Transverse colon (tissue), 4 donors: ENCODE measurements at places on chromosomes 13 and 19. TPM values are rescaled to one million over a fixed set of nuclear protein-coding genes. Genes with fewer than 3 reads are reported as not detected.
A peak's percentile ranks its signal among the peaks of the same experiment; 100 is the strongest.

- H3K27ac ChIP-seq, result no peak overlapping the region
- peaks cover 25% of the 10 kb centered on the region for H3K27me3 ChIP-seq
- no peaks in the 10 kb centered on the region for H3K36me3 ChIP-seq
- H3K4me3 ChIP-seq, result no peak overlapping the region
- no peaks in the 10 kb centered on the region for H3K4me1 ChIP-seq
These were observed 6.2 kb downstream of the CPAMD8 start for GRCh38 chr19:17020385-17020784.

DNA sequence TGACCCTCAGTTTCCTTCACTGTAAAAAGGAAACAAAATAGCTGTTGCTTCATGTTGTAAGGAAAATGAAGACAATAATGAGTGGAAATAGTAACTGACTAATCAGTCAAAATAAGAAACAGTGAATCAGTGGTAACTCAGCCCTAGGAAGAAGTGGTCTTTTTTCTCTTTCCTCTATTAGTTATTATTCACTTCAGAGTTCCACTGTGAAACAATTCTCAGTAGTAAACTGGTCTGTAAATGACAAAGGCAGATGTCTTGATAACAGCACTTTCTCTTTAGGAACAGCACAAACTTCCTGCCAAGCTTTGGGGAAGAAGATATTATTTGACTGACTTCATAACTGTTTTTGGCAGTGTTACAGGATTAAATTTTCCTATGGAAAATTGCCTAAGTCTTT is 600.5 kb upstream of the KLHL1 start:
- no peaks in the 10 kb centered on the region for H3K4me1 ChIP-seq
- DNase-seq, result no peak
- no peaks in the 10 kb centered on the region for H3K36me3 ChIP-seq
- H3K27ac ChIP-seq, result no peak overlapping the region
- no peaks in the 10 kb centered on the region for H3K27me3 ChIP-seq

DNA sequence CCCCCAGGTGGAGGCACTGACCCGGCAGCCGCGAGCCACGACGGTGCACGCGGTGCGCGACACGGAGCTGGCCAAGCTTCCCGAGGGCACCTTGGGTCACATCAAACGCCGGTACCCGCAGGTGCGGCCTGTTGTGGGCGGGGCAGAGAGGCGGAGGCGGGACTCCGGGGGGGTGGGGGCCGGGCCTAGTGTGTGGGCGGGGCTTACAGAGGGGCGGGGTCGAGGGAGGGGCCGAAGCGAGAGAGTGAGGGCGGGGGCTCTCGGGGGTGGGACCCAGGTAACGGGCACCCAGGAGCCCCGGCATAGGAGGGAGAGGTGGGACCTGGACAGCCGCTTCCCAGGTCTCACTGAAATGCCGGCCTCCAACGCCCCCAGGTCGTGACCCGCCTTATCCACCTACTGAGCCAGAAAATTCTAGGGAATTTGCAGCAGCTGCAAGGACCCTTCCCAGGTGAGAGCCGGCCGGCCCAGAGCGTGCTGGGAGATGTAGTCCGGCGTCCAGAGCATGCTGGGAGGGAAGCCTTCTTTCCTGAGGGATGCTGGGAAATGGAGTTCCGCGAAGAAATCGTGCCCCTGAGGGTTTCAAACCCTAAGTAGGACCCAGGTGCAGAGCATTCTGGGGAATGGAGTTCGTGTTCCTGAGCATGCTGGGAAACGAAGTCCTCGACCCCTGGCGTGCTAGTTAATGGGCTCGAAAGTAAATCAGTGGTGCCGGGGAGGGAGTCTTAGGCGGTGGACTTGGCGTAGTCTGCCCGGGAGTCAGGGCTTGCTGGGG is 15.7 kb downstream of the PNPLA6 start:
- DNase-seq, result peak; percentile 81
- H3K36me3 ChIP-seq, result no peaks in the 10 kb centered on the region
- H3K4me3 ChIP-seq, result peak overlapping the region; percentile 21
- H3K27me3 ChIP-seq, result no peaks in the 10 kb centered on the region
- H3K4me1 ChIP-seq, result no peaks in the 10 kb centered on the region

DNA sequence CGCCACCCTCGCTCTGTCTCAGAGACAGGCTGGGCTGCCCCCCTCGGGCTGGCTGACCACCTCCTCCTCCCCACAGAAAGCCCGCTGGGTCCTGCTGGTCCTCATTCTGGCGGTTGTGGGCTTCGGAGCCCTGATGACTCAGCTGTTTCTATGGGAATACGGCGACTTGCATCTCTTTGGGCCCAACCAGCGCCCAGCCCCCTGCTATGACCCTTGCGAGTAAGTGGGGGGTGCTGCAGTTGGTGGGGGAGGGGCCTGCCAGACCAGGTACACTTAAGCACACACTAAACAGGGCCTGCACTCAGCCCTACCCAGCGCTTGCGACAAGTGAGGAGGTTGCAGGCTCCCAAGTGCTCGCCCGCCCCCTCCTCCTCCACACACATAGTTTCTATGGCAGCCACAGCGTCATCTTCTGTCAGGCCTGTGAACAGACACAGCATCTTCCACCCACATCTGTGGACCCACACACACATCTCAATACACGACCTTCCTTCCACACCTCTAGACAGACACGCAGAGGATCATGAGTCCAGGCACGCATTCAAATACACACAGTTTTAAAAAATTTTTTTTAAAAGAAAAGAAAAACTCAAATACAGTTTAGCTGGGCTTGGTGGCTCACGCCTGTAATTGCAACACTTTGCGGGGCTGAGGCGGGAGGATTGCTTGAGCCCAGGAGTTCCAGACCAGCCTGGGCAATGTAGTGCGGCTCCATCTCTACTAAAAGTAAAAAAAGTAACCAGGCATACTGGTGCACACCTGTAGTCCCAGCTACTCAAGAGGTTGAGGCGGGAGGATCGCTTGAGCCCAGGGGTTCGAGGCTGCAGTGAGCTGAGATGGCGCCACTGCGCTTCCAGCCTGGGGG is 18.4 kb downstream of the PLD3 start:
- H3K36me3 ChIP-seq, result no peaks in the 10 kb centered on the region
- H3K4me3 ChIP-seq, result no peak overlapping the region
- H3K27me3 ChIP-seq, result no peaks in the 10 kb centered on the region

DNA sequence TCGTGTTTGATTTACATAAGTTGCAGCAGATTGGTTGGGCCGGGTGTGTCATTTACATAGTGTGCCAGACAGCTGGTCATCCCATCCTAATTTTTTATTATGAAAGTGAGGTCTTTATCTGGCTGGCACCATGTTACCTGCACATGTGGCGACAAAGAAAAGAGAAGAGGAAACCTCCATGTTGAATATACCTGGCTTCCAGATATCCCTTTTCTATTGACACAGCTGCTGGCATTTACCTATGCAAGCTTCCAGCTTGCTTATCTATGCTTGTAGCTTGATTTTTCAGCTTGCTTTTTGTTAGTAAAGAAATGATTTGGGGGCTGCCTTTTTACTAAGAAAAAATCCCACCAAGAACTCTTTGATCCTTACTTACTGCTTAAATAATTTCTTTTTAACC is 681.3 kb upstream of the SLITRK1 start:
- H3K27ac ChIP-seq, result no peak overlapping the region
- no peak overlapping the region for H3K4me3 ChIP-seq
- no peaks in the 10 kb centered on the region for H3K27me3 ChIP-seq
- H3K4me1 ChIP-seq, result no peaks in the 10 kb centered on the region

DNA sequence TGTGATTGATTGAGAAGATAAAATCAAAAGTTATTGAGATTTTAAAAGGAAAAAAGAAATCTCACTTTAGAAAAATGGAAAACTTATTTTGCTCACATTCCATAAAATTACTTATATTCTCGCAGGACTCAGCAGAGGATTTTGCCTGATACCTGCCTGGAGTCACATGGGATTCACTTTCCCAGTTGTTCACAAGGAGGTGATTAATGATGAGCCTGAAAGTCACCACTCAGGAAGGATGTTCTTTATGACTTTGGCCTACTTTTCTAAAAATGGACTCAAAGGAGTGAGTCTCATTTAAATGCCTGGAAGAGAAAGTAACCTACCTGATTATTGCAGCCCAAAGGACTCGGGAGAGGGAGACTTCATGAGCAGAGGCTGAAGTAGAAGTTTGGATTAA is 34.5 kb upstream of the FAM216B start:
- H3K27me3 ChIP-seq, result no peaks in the 10 kb centered on the region
- no peak for DNase-seq
- peak overlapping the region; percentile 18 for H3K27ac ChIP-seq
- peaks cover 4% of the 10 kb centered on the region for H3K4me1 ChIP-seq

The KLF1 gene
- total RNA-seq, result not detected
